ENCODE measurements at places on chromosomes 11 and 22.

DNA sequence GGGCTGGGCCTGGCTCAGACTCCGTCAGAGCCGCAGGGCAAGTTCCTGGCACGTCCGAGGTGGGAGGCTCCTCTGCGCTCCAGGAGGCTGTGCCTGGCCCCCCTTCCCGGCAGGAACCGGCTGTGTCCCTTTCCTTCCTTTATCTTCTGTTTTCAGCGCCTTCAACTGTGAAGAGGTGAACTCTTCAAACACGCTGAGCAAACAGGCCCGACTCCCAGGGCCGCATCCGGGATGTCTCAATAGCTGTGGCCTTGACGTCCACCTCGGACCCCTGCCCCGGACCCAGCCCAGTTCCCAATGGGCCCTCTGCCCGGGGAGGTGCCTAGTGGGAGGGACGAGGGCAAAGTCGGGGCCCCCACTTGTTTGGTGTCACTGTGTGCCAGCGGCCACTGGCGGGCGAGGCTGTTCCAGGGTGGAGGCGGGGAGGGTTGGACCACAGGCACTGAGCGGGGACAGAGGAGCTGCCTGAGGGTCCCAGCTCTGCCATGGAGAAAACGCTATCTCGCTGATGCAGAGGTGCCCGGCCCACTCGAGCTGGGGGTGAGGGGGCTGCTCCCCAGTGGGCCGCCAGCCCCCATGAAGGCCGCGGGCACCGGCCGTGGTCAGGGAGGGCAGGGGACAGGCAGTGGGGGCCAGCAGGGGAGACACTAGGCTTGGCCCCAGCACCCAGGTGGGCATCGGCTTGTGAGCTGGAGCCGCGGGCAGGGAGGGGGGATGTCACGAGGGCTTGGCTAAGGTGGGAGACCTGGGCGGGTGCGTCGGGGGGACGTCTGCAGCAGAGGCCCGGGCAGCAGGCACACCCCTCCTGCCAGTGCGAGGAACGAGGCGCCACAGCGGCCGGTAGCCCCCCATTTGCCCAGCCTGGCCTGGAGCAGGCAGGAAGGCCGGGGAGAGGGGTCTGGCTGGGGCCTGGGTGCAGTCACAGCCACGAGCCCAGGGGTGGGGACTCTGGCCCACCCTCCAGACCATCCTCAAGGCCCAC is 2.7 kb upstream of the MUC5B start:
- DNase-seq: no peak

DNA sequence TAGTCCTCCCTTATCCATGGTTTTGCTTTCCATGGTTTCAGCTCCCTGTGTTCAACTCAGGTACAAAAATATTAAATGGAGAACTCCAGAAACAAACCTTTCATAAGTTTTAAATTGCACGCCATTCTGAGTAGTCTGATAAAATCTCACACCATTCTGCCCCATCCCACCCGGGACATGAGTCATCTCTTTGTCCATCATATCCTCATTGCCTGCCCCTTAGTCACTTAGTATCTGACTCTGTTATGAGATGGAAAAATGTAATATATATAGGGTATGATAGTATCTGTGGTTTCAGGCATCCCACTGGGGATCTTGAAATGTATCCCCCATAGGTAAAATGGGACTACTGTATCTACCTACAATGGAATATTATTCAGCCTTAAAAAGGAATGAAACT is 35.5 kb upstream of the FGF3 start:
- no peak for DNase-seq

DNA sequence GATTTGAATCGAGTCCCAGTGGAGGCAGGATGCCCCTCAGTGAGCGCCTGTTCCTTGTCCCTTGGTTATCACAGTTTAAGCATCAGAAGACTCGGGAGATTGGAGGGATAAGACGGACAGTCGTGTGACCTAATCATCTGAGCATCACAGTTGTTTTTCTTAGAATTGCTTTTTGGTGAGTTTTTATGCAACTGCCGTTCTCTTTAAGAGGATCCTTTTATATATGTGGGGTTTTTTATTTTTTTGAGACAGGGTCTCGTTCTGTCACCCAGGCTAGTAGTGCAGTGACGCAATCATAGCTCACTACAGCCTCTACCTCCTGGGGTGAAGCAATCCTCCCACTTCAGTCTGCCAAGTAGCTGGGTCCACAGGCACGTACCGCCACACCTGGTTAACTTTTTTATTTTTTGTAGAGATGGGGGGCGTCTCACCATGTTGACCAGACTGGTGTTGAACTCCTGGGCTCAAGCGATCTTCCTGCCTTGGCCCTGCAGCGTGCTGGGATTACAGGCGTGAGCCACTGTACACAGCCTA is 16.5 kb downstream of the NUP50 start:
- DNase-seq: no peak

DNA sequence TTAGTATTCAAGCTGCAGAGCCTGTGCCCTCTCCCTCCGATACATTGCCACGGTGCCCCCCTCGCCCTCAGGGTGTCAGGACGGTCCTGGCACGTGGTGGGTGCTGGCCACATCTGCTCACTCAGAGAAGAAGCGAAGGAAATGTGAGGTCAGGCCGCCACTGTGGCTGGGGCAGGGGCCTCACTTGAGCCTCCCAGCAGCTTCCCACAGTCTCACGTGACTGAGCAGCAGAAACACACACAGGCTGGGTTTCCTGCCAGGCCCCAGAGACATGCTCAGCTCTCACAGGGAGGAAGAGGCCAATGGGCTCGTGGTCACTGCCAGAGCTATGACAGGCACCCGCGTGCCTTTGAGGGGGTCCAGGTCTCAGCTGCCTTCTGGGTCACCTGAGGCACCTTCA is 37.9 kb upstream of the PRR5 start:
- no peak for DNase-seq

GRCh38 chr22:48179571-48180546 is 1417.4 kb downstream of the TBC1D22A start:
- no peak for DNase-seq

DNA sequence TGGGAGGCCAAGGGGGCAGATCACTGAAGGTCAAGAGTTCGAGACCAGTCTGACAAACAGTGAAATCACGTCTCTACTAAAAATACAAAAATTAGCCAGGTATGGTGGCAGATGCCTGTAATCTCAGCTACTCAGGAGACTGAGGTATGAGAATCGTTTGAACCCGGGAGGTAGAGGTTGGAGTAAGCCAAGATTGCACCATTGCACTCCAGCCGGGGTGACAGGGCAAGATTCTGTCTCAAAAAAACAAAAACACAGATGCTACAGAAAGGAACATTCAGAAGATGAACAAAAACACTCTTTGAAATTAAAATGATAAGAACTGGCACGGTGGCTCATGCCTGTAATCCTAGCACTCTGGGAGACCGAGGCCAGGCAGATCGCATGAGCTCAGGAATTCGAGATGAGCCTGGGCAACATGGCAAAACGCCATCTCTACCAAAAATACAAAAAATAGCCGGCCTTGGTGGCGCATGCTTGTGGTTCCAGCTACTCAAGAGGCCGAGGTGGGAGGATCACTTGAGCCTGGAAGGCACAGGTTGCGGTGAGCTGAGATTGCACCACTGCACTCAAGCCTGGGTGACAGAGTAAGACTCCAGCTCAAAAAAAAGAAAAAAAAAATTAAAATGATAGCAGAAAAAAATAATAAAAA is 8.5 kb downstream of the RAB6A start:
- DNase-seq: no peak

GRCh38 chr11:121110871-121111724 is 10.1 kb downstream of the TECTA start:
- DNase-seq: no peak

DNA sequence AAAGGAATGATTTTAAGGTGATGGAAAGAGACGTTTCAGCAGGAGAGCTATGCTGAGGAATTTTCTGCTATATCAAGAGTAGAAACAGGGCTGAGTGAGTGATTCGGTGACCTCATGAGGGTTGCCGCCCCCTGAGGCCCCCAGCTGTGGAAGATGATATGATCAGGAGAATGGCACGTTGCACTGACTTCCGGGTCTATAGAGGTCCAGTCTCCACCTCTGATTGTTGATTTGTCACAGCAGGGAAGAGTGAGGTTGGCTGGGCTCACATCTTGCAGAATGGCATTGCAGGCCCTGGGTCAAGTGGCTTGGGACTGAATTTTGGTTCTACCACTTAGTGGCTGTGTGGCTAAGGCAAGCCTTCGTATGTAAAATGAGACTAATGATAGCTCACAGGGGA is 205.1 kb downstream of the SNX19 start:
- DNase-seq: no peak

DNA sequence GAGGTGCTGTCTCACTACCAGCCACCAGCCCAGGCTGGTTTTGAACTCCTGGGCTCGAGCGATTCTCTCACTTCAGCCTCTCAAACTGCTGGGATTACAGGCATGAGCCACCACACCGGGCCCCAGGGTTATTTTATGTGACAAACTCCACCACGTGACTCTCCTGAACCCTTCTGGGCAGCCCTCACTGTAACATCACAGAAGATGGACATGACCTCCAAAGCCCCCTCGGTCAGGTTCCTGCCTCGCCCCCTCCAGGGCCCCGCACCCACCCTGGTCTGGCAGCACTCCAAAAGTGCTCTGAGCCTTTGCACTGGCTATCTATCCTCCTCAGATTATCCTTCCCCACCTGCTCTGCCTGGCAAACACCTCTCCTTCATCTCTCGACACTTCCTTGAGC is 43.3 kb downstream of the RIBC2 start:
- DNase-seq: no peak

Data from AG09319 (cell line).